ENCODE measurements at places on chromosomes 7 and 10. TPM values are rescaled to one million over a fixed set of nuclear protein-coding genes. Genes with fewer than 3 reads are reported as not detected.

- no peak for DNase-seq
Measured at GRCh38 chr7:36686499-36686898, 37.8 kb downstream of the AOAH start.

The SLC35B4 gene
- 8.5 TPM for total RNA-seq

DNA sequence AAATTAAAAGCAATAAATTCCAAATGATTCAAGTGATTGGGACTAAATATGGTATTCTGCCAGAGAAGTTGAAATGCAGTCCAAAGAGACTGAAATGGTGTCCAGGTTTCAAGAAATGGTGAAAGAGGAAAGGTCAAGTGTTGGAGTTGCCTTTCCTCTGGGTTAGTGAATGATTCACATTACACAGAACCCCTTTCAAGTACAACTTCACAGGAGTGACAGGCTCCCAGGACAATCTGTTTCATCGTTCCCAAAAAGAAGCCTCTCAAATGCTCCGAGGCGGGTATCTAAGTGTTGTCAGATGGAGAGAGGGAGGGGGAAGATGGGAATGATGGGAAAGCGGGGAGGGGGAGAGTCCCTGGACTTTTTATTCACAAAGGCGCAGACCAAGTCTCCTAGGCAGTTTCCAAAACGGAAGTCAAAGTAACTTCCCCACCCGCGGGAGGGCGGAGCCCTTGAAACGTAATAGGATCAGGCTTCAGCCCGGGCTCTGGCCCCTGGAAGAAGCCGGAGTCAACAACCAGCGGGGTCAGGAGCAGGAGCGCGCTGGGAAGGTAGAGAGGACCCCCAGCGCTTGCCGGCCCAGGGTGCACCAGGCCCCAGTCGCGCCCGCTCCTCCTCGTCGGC, 754 bp downstream of the SLC25A13 start:
- DNase-seq, result peak; percentile 75

GRCh38 chr10:46546591-46547540, 9.6 kb downstream of the GPRIN2 start:
- peak; percentile 61 for DNase-seq

- no peak for DNase-seq
Measured at GRCh38 chr10:110013630-110014293, 6.0 kb downstream of the ADD3 start.

DNA sequence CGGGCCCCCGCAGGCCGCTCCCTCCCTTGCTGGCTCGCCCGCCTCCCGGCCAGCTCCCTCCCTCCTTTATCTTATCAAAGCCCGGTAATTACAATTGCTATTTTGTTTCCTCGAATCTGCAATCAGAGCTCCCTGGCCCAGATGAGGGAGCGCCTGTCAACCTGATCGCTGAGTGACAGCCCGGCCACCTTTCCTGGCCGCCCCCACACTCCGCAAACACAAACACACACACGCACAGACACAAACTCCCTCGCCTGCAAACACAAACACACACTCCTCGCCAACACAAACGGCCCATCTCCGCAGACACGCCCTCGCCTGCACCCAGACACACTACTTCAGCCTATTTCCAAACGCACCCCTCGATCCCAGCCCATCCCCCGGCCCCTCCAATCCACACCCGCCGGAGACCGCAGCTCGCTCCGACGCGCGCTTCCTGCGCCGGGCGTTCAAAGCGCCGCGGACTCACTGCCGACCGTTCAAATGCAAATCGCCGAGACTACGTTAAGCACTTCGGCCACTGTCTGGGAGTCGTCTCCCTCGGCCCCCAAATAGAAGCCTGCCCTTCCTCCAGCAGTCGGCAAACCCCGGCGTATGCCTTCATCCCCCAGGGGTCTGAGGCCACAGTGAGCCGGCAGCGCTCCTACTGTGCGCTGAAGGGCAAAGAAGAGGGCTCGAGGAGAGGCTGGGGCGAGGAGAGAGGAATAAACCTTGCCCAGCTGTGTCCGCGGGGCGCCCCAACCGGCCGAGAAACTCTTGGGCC, 3.0 kb upstream of the FGF8 start:
- DNase-seq, result no peak

The FAM13C gene
- total RNA-seq, result 6.9 TPM

- DNase-seq, result no peak
Measured at GRCh38 chr10:13331646-13332045, 16.4 kb downstream of the SEPHS1 start.

GRCh38 chr10:35492386-35493195, 112.5 kb upstream of the GJD4 start:
- no peak for DNase-seq

DNA sequence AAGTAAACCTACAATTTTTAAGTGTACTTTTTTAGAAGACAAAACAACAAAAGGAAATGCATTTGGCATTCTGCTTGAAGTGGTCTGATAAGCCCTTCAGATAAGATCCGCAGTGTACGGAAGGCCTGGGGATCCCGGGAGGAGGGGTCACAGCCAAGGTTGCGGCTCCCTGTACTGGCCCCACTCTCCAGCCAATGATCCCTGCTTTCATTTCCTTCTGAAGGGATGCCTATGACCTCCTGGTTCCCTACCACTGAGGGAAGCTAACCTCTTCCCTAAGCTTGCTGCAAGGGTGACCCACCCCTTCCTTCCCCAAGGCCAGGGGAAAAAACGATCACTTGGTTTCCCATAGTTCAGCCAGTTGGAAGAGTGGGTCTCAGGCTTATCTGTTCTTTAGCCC, 5.3 kb downstream of the DENND2A start:
- DNase-seq, result no peak

GRCh38 chr10:74026428-74027015, 28.6 kb downstream of the VCL start:
- no peak for DNase-seq

The OR9A2 gene
- total RNA-seq, result not detected

DNA sequence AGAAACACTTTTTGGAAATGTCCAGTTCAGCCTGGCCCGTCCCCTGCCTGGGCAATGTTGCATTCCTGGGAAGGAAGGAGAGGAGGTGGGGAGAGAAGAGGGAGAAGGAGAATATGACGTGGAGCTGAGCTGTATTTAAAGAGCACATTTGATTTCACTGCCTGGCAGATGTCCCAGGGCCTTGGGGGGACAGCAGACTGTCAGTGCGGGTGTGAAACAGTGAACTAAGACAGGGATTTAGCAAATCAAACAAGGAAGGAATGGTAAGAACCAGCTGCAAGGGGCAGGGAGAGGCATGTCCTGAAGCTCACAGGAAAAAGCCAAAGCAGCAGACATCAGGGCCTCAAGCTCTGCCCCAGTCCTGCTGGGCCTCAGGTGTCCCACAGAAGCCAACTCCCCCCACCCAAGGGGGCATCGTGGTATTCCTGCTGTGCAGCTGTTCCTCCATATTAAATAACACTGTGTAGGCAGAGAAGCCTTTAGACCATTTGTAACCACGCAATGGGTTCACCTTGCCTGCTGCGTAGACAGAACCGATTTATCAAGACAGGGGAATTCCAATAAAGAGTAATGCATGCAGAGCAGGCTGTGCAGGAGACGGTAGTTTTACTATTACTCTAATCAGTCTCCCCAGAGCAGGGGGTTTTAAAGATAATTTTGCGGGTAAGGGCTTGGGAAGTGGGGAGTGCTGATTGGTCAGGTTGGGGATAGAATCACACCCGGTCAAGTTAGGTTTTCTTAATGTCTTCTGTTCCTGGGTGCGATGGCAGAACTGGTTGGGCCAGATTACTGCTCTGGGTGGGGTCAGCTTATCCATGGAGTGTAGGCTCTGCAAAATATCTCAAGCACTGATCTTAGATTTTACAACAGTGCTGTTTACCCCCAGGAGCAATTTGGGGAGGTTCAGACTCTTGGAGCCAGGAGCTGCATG, 18.3 kb downstream of the LEP start:
- no peak for DNase-seq

- peak; percentile 56 for DNase-seq
Measured at GRCh38 chr10:17348501-17349349, 105.7 kb downstream of the ST8SIA6 start.

- no peak for DNase-seq
Measured at GRCh38 chr10:121323443-121323842, 274.8 kb downstream of the FGFR2 start.

GRCh38 chr7:66974986-66975590, 20.3 kb downstream of the SBDS start:
- no peak for DNase-seq

- DNase-seq, result no peak
Measured at GRCh38 chr10:28922861-28923260, 245.5 kb downstream of the BAMBI start.

The MYOZ1 gene
- total RNA-seq, result 0.98 TPM

DNA sequence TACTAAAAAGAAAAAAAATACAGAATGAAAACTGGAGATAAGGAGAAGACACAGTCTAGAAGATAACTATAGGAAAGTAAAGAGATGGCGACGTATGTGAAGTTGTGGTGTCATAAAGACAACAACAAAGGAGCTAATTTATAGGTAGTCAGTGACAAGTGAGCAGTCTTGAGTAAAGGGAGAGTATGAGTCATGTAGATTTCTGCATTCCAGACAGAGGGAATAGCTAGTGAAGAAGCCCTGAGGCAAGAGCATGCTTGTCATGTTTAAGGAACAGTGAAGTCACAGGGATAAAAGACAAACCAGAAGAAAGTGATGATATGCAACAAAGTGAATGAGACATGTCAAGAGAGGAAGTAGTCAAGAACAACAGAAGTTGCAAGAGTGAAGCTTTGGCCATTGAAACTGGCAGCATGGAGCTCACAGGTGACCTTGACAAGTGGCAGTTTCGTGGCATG, 2.3 kb upstream of the MIOS start:
- no peak for DNase-seq

DNA sequence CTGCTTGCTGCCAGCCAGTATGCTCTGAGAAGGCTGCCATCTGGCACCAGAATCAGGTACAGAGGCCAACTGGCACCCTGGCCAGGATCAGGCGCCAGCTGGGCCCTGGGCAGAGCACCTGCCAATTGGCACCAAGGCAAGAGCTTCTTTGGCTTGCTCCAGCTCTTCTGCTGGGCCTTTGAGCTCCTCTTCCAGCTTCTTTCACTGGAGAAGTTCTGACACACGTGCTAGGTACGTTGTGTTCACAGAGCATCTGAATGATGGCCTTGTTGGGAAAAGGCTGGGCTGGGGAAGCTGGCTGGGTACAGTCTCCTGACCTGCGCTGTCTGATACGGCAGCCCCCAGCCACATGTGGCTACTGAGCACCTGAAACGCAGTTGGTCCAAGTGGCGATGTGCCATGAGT, 31.7 kb upstream of the OPALIN start:
- peak; percentile 91 for DNase-seq

- DNase-seq, result no peak
Measured at GRCh38 chr10:34061841-34062240, 727.4 kb upstream of the NRP1 start.

GRCh38 chr10:114337510-114338462, 66.5 kb downstream of the AFAP1L2 start:
- no peak for DNase-seq

DNA sequence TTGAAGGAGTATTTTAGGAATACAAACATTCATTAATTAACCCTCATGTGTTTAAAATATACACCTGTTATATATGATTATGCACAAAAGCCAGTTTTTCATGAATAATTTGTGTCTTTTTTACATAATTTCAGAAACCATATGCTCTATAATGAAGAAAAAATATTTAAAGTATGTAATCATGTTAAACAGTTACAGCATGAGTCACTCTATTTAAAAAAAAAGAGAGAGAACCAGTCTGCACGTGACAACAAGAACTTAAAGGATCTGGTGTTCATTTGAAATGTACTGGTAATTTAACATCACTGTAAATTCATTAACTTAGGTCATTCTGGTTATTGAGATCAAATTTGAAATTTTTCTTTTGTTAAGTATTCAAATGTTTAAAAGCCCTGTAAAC, 228.5 kb downstream of the CACNB2 start:
- no peak for DNase-seq

The BPGM gene
- 18.7 TPM for total RNA-seq

The DYDC2 gene
- total RNA-seq, result not detected

The STRIP2 gene
- total RNA-seq, result 1.8 TPM

GRCh38 chr7:23619141-23619540, 22.0 kb downstream of the CCDC126 start:
- DNase-seq, result no peak

GRCh38 chr7:41415471-41416207, 287.3 kb downstream of the INHBA start:
- DNase-seq, result no peak

- DNase-seq, result no peak
Measured at GRCh38 chr7:50068850-50069551, 24.0 kb downstream of the ZPBP start.

DNA sequence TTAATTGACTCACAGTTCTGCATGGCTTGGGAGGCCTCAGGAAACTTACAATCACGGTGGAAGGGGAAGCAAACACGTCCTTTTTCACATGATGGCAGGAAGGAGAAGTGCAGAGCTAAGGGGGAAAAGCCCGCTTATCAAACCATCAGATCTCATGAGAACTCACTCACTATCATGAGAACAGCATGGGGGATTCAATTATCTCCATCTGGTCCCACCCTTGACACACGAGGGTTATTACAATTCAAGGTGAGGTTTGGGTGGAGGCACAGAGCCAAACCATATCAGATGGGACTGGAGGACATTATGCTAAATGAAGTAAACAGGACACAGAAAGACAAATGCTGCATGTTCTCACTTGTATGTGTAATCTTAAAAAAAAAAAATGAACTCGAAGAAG, 141.4 kb upstream of the HABP2 start:
- no peak for DNase-seq

The FEZF1 gene
- not detected for total RNA-seq

The ASZ1 gene
- total RNA-seq, result not detected
